Amygdala (tissue), 56 donors: ENCODE measurements at places on chromosomes 2 and 18.

- no peak for DNase-seq
Measured at GRCh38 chr2:178426388-178426787, 24.6 kb downstream of the PRKRA start.

- DNase-seq = no peak
Measured at GRCh38 chr2:109386004-109386695, 227.6 kb downstream of the SEPTIN10 start.

- no peak for DNase-seq
Measured at GRCh38 chr18:6396276-6396675, 18.4 kb downstream of the L3MBTL4 start.

DNA sequence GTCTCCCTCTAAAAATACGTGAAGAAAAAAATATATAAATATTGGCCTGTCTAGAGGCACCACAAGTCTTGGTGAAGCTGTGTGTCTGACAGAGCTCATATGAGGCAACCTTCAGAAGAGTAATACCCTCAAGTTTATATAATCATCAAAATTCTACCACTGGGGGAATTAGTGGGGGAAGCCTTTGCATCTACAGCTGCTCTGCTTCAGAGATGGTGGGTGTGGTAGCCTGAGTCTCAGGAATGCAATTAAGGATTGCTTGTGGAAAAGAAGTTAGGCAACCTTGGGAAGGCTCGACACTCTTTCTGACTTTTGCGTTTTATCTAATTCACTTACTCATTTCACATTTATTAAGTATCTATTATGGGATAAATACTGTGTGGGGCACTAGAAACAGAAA, 17.4 kb downstream of the TPGS2 start:
- DNase-seq = no peak

DNA sequence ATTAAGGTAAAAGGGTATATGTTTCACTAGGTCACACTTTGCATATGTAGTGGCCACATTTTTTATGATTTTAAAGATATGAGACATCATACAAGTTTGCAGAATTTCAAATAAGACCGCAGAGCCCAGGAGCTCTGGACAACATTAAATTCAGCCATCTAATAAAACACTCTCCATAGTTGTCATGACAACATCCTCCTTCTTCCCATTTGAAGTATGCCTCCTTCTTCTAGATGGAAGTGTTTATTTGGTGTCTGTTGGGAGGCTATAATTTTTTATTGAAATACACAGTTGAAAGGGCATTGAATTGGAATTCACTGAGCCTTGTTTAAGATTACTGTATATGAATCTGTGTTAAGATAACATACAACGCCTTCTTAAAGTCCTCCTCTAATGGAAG, 467.3 kb downstream of the CMPK2 start:
- no peak for DNase-seq

DNA sequence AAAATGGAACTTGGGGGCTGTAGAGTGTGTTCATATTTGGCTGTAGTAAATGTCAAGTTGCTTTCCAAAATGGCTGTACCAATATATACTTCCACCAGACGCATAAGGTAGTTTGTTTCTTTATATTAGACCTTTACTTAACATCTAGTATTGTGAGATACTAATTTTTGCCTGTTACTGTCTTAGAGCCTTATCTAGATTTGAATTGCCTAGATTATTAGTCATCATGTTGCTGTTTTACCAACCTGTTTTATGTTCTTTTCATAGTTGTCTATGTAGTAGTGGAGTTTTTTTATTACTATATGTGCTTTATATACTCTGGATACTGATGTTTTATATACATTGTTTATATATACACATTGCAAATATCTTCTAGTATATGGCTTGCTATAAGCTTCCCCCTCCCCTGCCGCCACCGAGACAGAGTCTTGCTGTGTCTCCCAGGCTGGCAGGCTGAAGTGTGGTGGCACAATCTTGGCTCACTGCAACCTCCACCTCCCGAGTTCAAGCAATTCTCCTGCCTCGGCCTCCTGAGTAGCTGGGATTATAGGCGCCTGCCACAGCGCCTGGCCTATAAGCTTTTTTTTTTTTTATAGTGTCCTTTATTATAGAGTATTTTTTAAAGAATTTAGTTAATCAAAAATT, 18.9 kb downstream of the SLC39A10 start:
- no peak for DNase-seq

DNA sequence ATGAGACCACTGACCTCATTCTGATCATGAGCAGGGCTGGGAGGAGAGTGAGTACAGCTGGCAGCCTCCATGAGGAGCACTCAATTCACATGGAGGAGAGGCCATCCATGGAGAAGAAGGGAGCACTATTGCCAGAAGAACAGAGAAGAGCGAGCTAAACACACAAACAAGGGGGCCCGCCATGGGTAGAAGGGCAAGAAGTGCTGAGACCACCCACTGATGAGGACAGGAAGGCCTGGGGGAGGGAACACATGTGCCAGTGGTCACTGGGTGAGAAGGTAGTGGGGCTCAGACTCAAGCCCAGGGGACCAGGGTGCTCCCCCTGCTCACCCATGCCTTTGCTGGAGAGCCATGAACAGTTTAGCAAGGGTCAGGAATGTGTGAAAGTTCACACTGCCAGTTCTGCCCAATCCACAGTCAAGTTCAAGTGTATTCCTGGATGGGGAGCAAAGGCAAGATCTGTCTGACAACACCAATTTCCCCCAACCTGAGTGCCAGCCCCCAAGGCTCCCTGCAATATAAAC, 57.7 kb downstream of the TTC32 start:
- no peak for DNase-seq

- no peak for DNase-seq
Measured at GRCh38 chr2:218867900-218868299, 8.3 kb downstream of the WNT6 start.

DNA sequence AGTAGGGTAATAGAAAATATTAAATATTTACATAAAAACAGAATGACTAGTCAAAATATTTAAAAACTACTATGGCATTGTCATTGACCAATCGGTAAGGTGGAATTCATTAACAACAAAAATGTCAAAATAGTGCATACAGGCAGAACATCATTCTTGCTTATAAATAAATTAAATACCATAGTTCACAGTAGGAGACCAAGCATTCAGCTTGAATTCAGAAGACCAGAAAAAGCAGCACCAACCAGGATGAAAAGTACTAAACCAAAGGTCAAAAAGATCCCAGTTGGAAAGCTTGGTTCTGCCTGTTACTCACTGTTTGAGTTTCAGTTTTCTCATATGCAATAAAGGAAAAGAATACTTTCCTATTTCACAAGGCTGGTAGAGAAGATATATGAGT, 244.3 kb downstream of the OSR1 start:
- no peak for DNase-seq

DNA sequence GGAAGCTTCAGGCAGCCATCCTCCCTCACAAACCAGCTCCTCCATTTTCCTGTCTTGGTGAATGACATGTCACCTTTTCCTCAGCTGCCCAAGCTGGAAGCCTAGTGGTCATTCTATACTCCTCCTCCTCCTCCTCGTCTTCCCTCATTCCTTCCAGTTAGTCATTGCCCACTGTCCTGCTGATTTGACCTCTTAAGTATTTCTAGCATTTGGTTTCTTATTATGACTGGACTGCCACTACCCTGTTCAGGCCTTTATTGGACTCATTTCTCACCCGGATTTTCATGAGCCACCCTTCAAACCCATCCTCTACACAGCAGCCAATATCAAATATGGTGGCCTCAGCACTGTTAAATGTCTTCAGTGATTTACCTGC, 21.9 kb upstream of the MGAT5 start:
- DNase-seq = no peak

DNA sequence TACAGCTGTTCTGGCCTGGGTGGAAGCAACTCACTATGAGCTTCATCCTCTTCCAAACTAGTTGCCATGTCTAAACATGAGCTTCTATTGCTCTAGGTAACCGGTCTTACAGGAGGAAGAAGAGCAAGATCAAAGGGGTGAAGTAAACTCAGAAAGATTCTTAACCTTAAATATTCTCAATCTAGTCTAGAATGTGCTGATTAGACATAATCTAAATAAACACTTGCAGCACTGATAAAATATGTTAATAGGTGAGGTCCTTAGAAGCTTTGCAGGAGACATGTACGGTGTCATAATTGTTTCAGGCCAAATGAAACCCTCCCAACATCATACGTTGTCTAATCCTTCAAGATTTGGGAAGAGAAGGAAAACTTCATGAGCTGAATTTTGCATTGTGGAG, 431.6 kb upstream of the FSHR start:
- DNase-seq = no peak

- peak; percentile 74 for DNase-seq
Measured at GRCh38 chr18:13374468-13375301, 156.1 kb downstream of the LDLRAD4 start.

- DNase-seq = no peak
Measured at GRCh38 chr2:181785691-181786344, 105.5 kb upstream of the NEUROD1 start.

GRCh38 chr18:68995675-68996074, 197.8 kb downstream of the CCDC102B start:
- no peak for DNase-seq

- DNase-seq = no peak
Measured at GRCh38 chr2:54040685-54041084, 69.9 kb upstream of the PSME4 start.

DNA sequence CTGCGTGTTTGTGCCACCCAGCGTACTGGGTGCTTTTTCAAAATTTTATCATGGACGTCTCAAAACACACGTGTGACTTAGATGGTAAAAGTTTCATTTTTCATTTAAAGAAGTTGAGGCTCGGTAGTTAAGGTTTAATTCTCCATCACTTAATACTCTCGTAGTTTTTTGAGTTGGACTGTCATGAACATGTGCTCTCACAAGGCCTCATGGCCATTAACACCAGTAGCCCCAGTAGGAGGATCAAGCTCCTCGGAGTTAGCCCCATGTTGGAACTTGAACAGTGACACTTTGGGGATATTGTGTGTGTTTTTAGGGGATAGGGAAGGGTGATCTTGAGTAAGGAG, 15.3 kb downstream of the NMUR1 start:
- no peak for DNase-seq
